Activated CD4-positive, alpha-beta T cell treated with anti-CD3 and anti-CD28 coated beads, Interleukin-2, amount 10 ng/mL, durations not matched to agents 24 days and 14 days (primary cell): ENCODE measurements at places on chromosomes 12 and 14. TPM values are rescaled to one million over a fixed set of nuclear protein-coding genes. Genes with fewer than 3 reads are reported as not detected.
A peak's percentile ranks its signal among the peaks of the same experiment; 100 is the strongest.

DNA sequence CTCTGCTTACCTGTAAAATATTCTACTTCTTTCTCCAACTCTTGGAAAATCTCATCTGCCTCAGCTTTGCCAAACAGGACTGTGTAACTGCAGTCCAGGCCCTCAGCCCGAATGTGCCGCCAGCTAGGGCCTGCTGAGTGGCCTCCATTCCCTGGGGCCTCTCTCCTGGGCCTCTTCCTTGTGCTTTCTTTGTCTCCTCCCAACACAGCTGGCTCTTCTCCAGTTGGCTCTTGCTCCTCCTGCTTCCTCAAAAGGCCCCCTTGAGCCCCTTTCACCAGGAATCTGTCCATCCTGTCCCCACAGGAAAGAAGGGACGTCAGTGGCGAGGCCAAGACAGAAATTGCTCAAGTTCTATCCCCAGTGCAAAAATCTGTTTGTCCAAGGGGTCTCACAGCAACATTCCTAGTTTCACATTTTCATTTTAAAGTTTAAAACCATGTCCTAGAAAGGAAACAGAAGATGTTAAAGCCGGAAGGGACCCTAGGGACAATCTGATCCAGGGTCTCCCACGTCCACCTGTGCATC is 713 bp downstream of the ALKBH2 start:
- peak; percentile 62 for DNase-seq

- DNase-seq: no peak
Measured at GRCh38 chr12:94980577-94980976, 22.9 kb downstream of the NDUFA12 start.

The TAS2R50 gene
- total RNA-seq: 0.56 and 1.0 TPM in 2 replicates

The ARMH4 gene
- 0.12 TPM in 1 of 2 replicates, not detected in the other for total RNA-seq

GRCh38 chr12:8698132-8698851 is 501 bp downstream of the RIMKLB start:
- peak; percentile 76 for DNase-seq

The LMNTD1 gene
- total RNA-seq: not detected in 2 replicates

- DNase-seq: no peak
Measured at GRCh38 chr14:33347796-33348195, 409.1 kb downstream of the NPAS3 start.

The MFAP5 gene
- total RNA-seq: not detected in 2 replicates

The WNT1 gene
- total RNA-seq: not detected in 2 replicates

- DNase-seq: no peak
Measured at GRCh38 chr12:78571953-78572352, 292.6 kb upstream of the SYT1 start.

The B3GNT4 gene
- total RNA-seq: 0.64 and 1.0 TPM in 2 replicates

DNA sequence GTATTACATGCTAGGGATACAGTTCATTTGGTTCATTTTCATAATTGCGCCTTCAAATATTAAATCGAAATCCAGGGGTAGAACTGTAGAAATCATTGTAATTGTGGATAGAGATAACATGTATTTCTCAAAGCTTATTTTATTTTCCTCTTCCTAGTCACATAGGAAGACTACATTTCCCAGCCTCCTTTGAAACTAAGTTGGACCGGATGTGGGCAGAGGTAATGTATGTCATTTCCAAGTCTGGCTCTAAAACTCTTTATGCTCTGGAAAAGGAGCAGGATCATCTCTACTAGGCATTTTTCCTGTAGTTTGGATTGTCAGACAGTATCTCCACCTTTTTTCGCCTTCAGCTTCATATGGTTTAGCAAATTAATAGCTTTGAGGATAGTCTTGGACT is 70.1 kb upstream of the CRY1 start:
- DNase-seq: no peak

GRCh38 chr14:94079891-94080620 is 946 bp downstream of the DDX24 start:
- DNase-seq: peak; percentile 68

DNA sequence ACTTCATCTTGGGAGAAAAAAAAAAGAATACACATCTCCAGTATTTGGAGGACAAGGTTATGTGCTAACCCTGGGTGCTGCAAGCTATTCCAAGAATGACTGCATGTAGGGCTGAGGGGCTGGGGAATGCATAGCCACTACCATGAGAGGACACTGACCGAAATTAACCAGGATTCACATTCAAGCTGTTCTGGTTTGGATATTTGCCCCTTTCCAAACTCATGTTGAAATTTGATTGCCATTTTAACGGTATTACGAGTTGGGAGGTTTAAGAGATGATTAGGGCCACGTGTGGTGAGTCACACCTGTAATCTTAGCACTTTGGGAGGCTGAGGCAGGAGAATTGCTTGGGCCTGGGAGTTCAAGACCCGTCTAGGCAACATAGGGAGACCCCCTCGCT is 18.5 kb upstream of the MARK3 start:
- no peak for DNase-seq

- peak; percentile 95 for DNase-seq
Measured at GRCh38 chr12:110698171-110698902, 9.4 kb upstream of the HVCN1 start.

The KRT75 gene
- total RNA-seq: not detected in 2 replicates

DNA sequence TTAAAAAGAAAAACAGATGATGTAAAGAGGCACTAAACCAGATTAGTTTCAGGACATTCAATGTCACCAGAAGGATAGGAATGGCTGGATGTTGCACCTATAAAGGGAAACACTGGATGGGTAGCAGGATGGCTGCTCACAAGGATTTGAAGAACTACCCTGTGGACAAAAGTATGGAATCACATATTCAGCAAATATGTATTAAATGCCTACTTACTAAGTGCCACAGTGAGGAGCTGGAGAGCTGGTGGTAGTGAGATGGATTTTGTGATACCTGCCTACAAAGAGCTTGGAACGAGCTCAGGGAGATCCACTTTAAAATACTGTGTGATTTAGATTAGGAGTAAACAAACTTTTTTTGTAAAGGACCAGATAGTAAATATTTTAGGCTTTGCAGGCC is 316.2 kb downstream of the PAWR start:
- no peak for DNase-seq

DNA sequence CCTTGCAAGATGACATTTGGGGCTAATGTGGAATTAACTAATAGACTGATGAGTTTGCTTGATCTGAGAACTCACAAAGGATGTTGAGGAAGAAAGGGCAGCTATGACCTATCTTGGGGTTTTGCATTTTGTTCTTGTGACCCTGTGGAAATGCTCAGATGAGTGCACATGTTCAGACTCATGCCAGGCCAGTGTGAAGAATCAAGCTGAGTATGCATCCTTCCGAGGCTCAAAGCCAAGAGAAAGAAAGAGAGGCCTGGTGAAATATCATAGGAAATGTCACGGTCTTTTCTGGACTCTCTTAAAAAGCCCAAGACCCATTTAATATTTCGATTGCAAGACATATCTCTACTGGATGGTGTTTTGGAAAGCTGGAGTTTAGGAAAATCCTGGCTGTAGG is 96.3 kb downstream of the CACNA1C start:
- DNase-seq: no peak

DNA sequence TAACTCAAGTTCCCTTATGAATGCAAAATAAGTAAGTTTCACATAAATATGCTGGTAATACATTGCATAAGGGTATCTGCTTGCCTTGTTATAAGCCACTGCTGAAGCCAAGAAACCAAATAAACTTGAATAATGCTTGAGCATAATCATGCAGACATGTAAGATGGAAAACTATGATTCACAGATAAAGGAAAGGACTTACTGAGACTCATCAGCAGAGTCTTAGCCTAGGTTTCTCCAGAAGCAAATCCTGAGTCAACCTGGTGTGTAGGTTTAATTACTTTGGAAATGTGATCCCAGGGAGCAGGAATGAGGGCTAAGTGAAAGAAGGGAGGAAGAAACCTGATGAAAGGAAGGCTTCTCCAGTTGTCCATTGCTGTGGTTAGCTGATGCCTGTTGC is 107.7 kb upstream of the BTG1 start:
- no peak for DNase-seq

DNA sequence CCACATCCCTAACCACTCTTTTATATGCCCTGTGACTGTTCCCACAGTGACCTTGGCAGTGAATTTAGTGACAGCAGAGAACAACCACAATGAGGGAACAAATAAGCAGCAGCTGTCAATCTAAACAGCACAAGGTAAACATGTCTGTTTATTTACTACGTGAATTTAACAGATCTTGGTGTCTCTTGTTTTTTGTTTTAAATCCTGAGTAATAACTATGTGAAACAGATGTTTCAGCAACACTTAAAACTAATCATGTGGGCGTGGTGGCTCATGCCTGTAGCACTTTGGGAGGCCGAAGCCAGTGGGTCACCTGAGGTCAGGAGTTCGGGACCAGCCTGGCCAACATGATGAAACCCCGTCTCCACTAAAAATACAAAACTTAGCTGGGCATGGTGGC is 17.0 kb upstream of the CFAP54 start:
- no peak for DNase-seq

- DNase-seq: no peak
Measured at GRCh38 chr14:21041676-21042433, at the start of gene RNASE7. RNASE7 (plus strand) TSS chr14:21042362; CDS start chr14:21042993, 631 bp downstream.

The KLRC1 gene
- not detected in 2 replicates for total RNA-seq

The PRPH gene
- 0.23 TPM in 1 of 2 replicates, not detected in the other for total RNA-seq

GRCh38 chr14:48723841-48724495 is 862.2 kb downstream of the RPS29 start:
- DNase-seq: no peak

DNA sequence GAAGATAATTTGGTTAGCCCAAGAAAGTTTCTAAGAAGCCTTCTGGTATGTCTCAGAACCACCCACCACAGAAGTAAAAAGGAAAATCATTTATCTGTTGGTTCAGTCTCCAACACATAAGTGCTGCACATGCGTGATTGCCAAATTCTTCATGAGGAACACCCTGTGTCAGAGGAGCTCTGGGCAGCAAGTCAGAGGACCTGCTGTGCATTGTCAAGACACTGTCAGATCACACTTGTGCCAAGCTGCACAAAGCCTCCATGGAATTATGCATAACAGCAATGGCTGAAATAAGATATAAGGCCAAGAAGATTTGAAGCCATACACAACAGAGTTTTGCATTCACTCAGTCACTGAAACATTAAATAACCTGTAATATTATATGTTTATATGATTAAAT is 1304.7 kb upstream of the FLRT2 start:
- no peak for DNase-seq

GRCh38 chr14:104603711-104604401 is 716 bp downstream of the TMEM179 start:
- no peak for DNase-seq

DNA sequence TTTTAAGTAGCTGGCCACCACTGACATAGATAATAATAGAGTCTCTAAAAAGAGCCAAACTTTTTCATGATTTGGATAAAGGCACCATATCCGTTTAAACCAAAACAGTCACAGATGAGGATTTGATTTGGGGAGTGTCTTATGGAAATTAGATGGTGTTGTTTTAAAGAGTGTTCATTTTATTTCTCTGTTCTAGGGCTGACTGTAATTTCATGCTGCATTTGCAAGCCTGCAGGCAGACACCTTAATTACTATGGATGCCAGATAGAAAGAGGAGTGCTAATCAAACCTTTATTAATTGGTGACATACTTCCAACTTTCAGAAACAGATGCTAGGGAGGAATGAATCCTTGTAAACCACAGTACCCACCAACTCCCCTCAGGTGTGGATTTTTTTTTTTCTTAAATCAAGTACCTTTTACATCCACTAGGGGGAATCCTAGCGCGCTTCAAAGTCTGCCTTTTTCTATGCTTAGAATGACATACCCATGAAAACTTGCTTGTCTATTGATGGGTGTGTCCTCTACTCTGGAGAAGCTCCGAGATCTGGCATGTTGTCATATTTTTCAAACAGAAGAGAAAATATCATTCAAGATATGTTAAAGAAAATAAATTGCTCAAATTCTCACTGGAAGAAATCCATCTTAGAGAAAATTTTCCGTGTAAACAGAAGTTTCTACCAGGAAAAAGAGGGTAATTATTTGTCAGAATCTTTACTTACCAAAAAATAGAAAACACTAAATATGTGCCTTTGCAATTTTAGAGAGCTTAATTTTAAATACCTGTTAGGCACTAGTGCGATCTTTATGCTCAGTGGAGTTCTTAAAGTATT is 14.2 kb upstream of the PLXNC1 start:
- peak; percentile 82 for DNase-seq

The JAG2 gene
- total RNA-seq: 9.7 and 11.2 TPM in 2 replicates

GRCh38 chr14:81509838-81510452 is 23.7 kb downstream of the SEL1L start:
- DNase-seq: no peak

DNA sequence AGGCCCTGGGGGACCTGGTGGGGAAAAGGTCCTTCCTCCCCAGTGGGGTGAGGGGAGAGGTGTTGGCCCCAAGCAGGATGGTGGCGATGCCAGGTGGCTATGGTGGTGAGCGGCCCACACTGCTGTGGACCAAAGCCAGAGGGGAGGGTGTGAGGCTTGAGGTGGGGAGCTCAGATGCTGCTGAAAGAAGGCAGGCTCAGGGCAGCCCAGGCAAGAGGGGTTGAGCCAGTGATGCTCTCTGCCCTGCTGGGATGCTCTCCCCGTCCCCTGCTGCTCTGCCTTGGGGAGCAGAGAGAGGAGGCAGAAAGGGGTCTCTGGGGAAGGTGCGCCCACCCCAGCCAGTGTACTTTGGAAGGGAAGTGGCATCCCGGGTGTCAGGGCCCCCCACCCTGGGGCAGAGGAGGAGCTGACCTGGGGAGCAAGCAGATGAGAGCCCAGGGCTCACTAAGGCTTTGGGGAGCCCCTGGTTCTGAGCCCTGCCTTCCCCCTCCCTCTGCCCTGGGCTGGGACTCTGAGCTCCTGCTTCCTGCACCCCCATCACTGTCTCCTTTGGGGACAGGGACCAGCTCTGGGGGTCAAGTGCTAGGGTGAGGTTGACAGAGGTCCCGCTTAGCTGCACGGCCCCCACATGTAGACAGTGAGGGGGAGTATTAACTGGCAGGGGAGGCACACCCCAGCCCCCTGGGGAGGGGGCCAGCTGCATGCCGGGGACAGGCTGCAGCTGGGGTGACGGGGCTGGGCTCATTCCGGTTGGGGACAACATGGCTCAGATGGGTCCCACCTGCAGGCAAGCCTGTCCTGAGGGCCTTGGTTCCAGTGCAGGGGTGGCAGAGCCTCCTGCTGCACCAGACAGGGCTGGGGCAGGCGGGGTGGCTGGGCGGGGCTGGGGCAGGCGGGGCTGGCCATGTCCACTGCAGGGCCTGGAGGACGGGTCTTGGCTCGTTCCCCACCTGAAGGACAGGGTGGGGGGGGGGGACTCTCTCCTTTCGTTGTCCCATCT is 124.4 kb downstream of the KIF26A start:
- DNase-seq: no peak

DNA sequence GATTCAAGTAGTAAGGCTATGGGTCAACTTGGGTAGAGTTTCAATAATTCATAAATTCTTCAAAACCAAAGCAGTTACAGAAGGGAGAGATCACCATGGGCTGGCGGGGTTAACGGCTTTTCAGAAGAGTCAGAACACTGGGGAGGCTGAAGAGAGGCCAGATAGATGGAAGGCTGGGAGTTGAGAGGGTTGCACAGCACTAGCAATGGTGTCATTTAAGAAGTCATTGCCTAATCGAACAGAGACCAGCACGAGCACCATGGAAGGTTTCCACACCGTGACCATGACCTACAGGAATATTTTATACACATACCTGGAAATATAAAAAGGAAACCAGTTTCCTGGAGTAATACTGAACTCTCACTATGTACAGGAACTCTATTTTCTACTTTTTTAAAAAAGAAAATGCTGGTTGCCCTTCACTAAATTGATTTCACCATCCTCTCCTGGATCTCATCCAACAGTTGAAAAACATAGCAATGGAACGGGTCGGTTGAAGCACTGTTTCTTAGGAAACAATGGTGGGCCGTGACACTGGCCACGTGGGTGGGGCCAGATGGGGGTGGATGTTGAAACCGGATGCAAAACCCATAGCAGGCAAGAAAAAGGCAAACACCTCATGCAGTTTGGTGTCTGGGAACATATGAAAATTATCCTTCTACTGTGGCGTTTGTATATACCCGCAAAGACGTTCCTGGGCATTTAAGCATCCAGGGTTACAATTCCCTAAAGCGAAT is 38.0 kb upstream of the RIN3 start:
- DNase-seq: no peak
